ENCODE measurements at places on chromosomes 13 and 19.

- peak; percentile 35 for DNase-seq
Observed at GRCh38 chr19:34269968-34270621, 15.7 kb downstream of the GARRE1 start.

GRCh38 chr13:107234319-107235073, 666.6 kb upstream of the ARGLU1 start:
- no peak for DNase-seq

DNA sequence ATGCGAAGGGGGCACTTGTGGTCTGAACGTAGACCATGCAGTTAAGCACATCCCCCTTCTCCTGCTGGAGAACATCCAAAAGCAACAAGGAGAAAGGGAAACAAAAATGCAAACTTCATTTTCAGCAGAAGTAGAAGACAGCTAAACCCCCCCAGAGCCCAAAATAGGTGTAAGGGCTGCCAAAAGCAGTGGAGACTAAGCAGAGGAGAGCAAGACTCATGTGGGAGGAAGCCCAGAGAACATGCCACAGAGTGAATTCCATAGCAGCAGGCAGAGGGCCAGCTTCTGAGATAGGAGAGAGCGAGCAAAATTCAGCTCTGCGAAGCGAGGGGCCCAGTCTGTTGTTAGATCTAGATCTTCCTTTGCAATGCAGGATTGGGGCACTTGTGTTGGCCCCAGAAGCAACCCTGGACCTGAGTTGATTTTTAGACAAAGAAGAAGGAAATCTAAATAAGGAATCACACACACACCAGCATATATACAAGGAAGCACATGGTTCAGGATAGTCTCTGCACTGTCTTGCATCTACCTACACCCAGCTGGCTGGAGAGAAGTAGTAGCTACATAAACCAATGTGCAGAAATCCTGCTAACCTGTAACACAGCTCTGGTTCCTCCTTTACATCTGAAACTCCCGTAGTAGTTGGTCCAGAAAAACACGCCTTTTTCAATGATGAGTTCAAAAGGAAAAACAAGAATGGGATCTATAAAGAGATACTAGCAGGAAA, 199.6 kb downstream of the SPRY2 start:
- no peak for DNase-seq

- DNase-seq = no peak
Observed at GRCh38 chr13:29943273-29943672, 92.9 kb upstream of the UBL3 start.

DNA sequence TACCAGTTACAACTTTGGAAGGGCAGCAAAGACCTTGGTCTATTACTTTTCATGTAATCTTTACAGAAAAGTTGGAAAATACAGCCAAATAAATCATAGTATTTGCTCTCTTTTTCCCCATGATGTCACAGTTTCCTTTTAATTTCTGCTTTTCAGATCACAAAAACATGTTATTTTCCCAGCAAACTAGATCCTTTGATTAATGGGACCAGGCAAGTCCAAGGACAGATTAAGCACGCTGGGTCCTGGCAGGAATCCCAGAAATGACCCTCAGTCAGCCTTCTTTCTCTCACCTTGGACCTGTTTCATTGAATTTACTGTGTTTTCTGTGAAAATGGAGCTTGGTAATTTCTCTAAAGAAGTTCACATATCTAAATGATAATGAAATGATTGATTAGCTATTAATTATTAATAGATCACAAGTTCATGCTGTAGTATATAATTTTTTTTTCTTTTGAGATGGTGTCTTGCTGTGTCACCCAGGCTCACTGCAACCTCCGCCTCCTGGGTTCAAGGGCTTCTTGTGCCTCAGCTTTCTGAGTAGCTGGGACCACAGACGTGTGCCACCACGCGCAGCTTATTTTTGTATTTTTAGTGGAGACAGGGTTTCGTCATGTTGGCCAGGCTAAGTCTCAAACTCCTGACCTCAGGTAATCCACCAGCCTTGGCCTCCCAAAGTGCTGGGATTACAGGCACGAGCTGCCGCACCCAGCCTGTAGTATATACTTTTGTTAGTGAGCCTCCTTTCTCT, 16.0 kb downstream of the SPATA13 start:
- DNase-seq = no peak

GRCh38 chr19:16026131-16026530, 50.2 kb upstream of the TPM4 start:
- DNase-seq = no peak
